Camera-type eye (tissue), 1 donor: ENCODE measurements at places on chromosomes 4 and X. TPM values are rescaled to one million over a fixed set of nuclear protein-coding genes. Genes with fewer than 3 reads are reported as not detected.

Gene TMPRSS11A
- 0.33 TPM for total RNA-seq

Gene TXK
- 2.9 TPM for total RNA-seq

Gene ADRA2C
- total RNA-seq: 8.5 TPM

Gene GABRE
- total RNA-seq: 89.1 TPM

Gene SPIN4
- total RNA-seq: 21.0 TPM

Gene XAGE2
- total RNA-seq: not detected

Gene SLC49A3
- 3.5 TPM for total RNA-seq

Gene STBD1
- 6.3 TPM for total RNA-seq

Gene XAGE1A
- total RNA-seq: not detected

Gene FREM3
- 0.93 TPM for total RNA-seq

Gene MXD4
- 40.8 TPM for total RNA-seq

Gene GPC3
- 64.9 TPM for total RNA-seq

Gene KLB
- total RNA-seq: 0.11 TPM

Gene MAGEB2
- not detected for total RNA-seq

Gene ZCCHC12
- 14.9 TPM for total RNA-seq

Gene P2RY4
- 0.82 TPM for total RNA-seq

Gene LINC00632
- 131 TPM for total RNA-seq

Gene BANK1
- 0.77 TPM for total RNA-seq

Gene CCDC149
- 28.0 TPM for total RNA-seq

Gene CLDN22
- total RNA-seq: not detected

Gene C4orf54
- total RNA-seq: 10.6 TPM

Gene TCP11X2
- 6.8 TPM for total RNA-seq

Gene ASB12
- 0.38 TPM for total RNA-seq

Gene FTHL17
- total RNA-seq: not detected

Gene CHRDL1
- total RNA-seq: 36.6 TPM

Gene CSAG1
- total RNA-seq: not detected

Gene TBX22
- 1.3 TPM for total RNA-seq
